ENCODE measurements at places on chromosomes 13 and 19.

- DNase-seq = no peak
Observed at GRCh38 chr19:8231073-8231604, 22.0 kb downstream of the CERS4 start.

- DNase-seq = no peak
Observed at GRCh38 chr13:76745261-76746200, 140.7 kb downstream of the KCTD12 start.

- DNase-seq = no peak
Observed at GRCh38 chr13:50072676-50073075, 57.4 kb downstream of the KCNRG start.

GRCh38 chr13:96993634-96994016 is 651 bp downstream of the OXGR1 start:
- no peak for DNase-seq

GRCh38 chr13:98585946-98586345 is 9.0 kb upstream of the STK24 start:
- no peak for DNase-seq

- DNase-seq = no peak
Observed at GRCh38 chr13:45042539-45042938, 53.2 kb downstream of the GPALPP1 start.

DNA sequence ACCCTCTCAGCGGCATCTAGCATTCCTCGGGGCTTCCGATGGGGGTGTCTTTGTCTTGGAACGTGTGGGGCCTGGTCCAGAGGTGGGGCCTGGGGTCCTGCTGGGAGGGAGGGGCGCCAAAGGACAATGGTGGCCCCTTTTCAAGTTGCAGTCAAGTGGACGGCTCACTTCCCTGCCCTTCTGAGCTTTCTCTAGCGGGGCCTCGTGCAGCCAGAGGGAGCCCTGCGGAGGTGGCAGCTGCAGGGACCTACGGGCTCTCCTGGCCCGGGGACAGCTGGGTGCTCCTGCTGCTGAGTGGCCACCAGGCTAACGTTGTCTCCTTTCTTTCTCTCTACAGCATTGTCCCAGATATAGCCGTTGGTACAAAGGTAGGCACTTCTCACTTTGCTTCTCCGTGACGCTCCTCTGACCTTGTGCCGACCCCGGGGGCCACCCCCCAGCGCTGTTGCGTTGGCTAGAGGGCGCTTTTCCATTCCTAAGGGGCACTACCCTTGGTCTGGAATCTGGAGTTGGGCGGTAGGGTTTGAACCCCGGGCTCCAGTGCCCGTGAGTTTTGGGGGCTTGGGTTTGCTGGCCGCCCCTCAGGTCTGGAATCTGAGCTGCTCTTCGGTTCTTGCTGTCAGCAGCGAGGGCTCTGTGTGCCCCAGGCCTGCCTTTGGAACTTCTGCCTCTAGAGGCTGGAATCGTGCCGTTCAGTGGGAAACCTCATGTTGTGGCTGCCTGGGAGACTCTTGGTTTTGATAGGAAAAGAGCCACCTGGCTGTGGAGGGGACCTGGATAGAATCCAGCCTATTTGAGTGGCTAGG is 2.0 kb downstream of the PTBP1 start:
- no peak for DNase-seq

DNA sequence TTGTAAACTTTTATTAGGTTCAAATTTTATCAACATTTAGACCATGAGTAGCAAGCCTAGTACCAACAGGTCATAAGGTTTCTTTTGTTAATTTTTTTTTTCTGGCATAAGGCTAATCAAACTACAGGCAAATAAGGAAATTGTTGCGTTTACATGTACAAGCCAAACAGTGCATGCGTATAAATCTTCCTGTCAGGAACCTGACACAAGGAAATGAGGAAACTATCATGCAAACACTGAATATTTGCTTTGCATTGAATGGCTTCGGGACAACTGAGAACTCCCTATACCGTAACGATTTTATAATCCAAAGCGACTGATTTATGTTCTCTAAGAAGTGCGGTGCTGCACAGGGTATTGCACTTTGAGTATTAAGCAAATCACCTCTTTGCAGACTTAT is 133.0 kb upstream of the TRPC4 start:
- no peak for DNase-seq

GRCh38 chr13:28707629-28708427 is 10.9 kb downstream of the SLC46A3 start:
- no peak for DNase-seq
